ENCODE measurements at places on chromosomes 5 and 9. TPM values are rescaled to one million over a fixed set of nuclear protein-coding genes. Genes with fewer than 3 reads are reported as not detected.
A peak's percentile ranks its signal among the peaks of the same experiment; 100 is the strongest.

Gene ASS1
- 3.1 TPM for total RNA-seq

DNA sequence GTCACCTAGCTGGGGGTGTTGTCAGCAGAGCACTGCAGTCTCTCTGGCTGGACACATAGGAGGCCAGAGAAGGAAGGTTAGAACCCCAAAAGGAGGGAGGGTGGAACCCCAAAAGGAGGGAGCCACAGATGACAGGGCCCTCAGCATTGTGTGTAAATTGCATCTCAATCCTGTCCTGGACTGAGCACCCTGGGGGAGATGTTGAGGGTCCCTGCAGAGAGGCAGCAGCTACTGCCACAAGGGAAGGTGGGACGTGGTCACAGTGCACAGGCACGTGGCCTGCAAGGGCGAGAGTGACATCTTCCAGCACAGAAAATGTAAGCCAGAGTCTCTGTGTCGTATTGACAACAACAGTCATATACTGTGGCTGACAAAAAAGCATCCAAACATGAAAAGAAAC lies 36.5 kb upstream of the CEP72 start:
- DNase-seq: no peak

Gene SPAG8
- total RNA-seq: 1.3 TPM

GRCh38 chr9:82320566-82320965 lies 332.0 kb downstream of the SPATA31D1 start:
- no peak for DNase-seq

DNA sequence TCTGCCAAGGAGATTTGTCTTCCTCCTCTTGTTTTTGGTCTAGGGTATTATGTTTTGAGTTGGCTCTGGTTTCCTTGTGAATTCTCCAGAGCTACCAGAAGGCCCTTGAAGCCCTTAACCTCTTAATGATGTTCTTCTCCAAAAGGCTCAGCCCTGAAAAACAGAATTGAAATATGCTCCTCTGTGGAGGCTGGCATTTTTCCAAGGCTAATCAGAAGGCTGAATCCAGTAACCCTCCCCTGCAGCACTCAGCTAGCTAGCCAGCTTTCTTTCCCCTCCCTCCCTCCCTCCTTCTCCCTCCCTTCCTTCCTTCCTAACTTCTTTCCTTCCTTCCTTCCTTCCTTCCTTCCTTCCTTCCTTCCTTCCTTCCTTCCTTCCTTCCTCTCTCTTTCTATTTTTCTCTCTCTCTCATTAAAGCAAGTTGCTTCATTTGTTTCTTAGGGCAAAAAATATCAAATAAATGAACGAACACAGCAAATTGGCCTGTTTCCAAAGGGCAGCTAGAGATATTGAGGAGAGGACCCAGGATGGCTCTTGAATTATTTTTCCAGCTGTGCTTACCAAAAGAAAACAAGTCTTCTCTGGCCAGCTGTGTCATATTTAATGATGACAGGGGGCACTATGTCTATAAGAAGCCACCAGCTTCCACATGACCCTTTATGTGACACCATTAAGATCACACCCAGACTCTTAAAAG lies 38.7 kb downstream of the JAKMIP2 start:
- DNase-seq: no peak

DNA sequence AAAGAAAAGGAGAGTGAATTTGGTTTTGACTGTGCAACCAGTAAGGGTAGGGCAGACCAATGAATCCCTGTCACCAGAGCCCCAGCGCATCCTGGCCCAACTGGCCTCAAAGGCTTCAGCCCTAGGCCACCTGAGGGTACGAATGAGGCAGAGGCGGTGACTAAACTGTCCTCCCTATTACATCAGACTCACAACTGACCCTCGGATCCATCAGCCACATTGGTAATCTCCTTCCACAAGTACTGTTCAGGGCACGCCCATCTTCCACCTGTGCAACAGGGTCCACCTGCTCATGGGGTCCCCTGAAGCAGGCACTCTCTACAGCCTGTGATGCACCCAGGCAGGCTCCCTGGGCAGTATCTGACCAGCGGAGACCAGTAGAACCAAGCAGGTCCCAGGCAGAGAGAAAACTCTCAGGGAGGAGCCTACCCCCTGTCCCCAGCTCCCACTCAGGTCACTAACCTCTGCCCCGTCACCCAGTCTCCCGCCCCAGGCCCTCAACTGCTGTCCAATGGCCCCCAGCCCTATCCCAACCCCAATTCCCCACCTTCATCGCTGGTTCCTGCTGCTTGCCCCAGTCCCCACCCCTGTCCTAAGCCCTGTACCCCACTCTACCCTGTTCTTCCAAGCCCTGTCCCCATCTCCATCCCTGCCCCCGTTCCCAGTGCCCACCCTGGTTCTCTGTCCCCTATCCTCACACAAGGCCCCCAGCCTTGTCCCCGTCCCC lies 904 bp downstream of the EDF1 start:
- DNase-seq: no peak

DNA sequence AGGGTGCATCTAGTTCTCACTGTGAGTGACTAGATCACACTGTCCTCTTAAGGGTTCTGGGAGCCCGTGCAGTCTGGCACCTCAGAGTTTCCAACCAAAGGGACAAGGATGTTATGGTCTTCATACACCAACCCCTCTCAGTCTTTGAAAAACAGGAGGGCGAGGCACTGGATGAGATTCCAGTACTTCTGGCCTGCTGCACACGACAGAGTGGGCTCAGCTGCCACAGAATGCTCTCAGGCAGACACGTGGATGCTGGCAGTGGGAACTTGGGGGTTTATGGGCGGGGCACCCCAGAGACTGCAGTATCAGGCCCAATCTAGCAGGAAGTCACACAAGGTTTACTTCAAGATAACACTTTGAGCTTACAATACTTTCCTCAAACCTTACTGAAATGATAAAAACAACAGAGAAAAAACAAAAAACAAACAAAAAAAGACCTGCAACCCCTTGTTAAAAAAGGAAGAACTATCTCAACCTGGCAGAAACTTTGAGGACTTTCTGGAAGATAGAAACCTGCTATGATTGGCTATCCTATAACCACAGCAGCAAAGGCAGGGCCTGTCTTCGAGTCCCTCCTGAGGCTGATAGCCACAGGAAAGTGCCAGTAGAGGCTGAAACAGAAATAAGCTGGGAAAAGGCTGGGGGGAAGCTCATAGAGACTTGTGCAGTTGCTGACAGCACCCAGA lies 28.3 kb upstream of the TGFBR1 start:
- DNase-seq: peak; percentile 78

GRCh38 chr9:121645003-121645402 lies 6.4 kb upstream of the DAB2IP start:
- DNase-seq: no peak

DNA sequence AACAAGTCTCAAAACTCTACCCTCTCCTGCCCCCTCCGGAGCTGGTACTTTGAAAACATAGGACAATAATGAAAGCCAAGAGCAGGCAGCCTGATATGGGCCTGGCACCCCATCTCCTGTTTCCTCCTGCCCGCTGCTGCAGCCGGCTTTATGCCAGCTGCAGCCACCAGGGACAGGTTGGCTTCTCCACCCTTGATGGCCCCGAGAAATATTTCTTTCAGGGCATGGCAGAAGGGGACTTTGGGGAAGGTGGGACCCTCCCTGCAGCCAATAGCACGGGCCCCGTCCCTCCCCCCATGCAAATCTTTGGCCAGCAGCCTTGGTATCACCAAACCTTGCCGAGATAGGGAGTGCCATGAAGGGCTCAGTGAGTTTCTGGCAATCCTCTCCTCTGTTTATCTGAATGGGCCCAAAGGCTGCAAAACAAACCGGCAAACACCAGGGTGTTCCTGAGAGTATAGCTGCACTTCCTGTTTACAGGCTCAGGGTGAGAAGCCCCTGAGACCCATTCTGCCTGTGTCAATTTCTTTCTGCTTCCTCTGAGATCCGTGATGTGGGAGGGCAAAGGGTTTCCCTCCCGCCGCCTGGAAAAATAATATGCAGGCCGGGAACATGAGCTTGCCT lies 73.4 kb upstream of the BOD1 start:
- DNase-seq: no peak

GRCh38 chr9:13942695-13943094 lies 371.2 kb downstream of the NFIB start:
- DNase-seq: no peak

GRCh38 chr5:150307617-150308426 lies 5.1 kb upstream of the ARSI start:
- no peak for DNase-seq
